IMR-90 (cell line): ENCODE measurements at places on chromosomes 7 and 10. TPM values are rescaled to one million over a fixed set of nuclear protein-coding genes. Genes with fewer than 3 reads are reported as not detected.
A peak's percentile ranks its signal among the peaks of the same experiment; 100 is the strongest.

DNA sequence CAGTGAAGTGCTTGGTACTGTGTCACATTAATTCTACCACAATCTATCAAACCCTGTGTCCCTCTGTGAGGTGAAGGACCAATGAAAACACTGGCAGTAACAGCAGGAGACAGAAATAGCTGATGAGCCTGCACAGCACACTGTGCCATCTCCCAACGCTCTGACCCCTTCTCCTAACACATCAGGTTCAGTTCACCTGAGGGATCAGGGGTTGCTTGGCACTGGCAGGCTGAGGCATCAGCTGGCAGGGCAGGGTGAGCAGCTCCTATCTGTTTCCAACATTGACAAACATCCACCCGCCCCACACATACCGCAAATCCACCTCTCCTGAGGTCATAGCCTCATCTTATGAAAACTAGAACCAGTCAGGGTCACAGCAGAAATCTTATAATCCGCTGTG, 120.9 kb downstream of the ICA1 start:
- no peak for DNase-seq

DNA sequence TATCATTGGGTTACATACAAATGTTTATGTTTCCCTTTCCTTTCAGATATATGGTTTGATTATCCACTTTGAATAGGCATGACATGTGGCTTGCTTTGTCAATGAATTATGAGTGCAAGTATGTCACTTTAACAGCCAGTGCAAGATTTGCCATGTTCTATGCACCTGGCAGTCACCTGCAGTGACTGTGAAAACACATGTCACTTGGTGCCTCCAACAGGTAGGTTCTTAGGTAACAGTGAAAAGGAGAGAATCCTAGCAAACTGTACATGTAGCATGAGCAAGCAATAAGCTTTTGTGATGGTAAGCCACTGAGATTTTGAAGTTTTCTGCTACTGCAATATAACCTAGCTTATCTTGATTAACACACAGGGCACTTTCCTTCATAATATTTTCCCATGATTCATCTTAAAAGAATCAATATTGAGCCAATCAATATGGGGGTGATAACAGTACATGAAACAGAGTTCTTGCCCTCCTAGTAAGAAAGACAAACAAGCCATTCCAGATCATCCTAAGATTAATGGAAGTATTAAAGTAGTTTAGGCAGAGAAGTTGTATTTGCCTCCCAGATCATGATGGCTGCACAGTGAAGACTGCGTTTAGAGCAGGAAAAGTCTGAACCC, 7.9 kb upstream of the RALA start:
- no peak for DNase-seq

DNA sequence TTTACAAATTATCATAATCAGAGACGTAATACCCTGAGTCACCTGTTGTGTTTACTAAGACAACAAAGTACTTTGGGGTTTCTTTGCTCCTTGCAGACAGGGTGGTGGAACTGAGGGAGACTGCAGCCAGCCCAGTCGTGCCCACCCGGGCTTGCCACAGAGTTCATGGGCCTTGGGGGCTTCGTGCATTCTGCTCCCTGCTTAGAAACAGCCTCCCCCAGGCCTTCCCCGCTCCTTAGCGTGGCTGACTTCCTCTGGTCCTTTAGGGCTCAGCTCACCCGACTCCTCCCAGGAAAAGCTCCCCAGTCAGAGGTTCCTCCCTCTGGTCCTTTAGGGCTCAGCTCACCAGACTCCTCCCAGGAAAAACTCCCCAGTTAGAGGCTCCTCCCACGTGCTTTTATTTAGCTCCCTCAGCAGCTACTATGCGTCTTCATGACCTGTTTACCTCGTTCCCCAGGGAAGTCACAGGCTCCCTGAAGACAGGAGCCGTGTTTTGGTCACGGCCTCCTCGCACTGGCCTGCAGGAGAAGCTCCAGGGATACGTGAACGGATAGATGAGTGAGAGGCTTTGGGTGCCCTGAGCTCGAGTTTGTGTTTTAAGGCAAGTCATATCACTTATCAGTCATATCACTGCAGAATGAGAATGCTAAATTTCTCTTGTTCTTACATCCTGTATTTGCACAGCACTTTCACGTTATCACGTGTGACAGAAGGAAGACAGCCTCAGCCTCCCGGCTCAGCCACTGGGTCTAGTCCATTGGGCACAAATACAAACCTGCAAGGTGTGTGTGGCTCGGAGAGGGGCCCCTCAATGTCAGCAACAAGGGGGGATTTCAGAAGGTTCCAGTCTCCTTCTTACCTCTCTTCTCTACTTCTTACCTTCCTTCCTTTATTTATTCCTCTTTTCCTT, 52.7 kb upstream of the VIPR2 start:
- no peak for DNase-seq

- DNase-seq: peak; percentile 6
Observed at GRCh38 chr10:115432188-115432819, 339.1 kb downstream of the ATRNL1 start.

- peak; percentile 85 for DNase-seq
Observed at GRCh38 chr10:3099291-3100092, 32.1 kb downstream of the PFKP start.

- DNase-seq: peak; percentile 10
Observed at GRCh38 chr10:19041171-19041570, 7.4 kb upstream of the MALRD1 start.

The SPDYE5 gene
- not detected in 2 replicates for polyA plus RNA-seq

The HIF1AN gene
- 6.1 and 10.3 TPM in 2 replicates for polyA plus RNA-seq
